ENCODE measurements at places on chromosomes 5 and 9. TPM values are rescaled to one million over a fixed set of nuclear protein-coding genes. Genes with fewer than 3 reads are reported as not detected.

DNA sequence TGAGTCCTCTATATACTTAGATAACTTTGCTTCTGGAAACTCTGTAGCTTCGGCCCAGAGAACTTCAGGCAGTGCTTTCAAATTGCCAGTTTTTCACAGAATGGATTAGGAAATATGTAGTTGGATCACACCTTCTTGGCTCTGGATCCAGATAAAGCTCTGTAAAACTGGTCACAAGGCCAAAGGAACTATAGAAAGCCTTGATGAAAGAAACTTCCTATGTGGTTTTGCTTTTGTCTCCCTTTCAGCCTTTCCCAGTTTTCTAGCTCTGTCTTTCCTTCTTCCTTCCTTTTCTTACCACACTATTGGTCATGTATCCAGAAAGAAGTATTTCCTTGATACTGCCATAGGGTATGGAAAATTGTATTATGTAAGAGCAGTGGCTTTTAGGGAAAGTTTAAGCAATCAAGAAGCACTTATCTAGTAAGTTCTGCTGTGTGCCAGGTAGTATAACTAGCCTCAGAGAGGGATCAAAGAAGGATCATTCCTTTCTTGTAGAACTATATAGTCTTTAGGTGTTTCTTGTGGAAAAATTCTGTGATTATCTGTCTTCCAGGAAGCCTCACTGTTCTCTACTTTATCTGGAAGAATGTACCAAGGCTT lies 6.3 kb downstream of the GPR21 start:
- DNase-seq, result no peak

GRCh38 chr5:79416499-79416898 lies 97.4 kb downstream of the HOMER1 start:
- no peak for DNase-seq

GRCh38 chr9:89107406-89107805 lies 71.2 kb downstream of the SHC3 start:
- DNase-seq, result no peak

DNA sequence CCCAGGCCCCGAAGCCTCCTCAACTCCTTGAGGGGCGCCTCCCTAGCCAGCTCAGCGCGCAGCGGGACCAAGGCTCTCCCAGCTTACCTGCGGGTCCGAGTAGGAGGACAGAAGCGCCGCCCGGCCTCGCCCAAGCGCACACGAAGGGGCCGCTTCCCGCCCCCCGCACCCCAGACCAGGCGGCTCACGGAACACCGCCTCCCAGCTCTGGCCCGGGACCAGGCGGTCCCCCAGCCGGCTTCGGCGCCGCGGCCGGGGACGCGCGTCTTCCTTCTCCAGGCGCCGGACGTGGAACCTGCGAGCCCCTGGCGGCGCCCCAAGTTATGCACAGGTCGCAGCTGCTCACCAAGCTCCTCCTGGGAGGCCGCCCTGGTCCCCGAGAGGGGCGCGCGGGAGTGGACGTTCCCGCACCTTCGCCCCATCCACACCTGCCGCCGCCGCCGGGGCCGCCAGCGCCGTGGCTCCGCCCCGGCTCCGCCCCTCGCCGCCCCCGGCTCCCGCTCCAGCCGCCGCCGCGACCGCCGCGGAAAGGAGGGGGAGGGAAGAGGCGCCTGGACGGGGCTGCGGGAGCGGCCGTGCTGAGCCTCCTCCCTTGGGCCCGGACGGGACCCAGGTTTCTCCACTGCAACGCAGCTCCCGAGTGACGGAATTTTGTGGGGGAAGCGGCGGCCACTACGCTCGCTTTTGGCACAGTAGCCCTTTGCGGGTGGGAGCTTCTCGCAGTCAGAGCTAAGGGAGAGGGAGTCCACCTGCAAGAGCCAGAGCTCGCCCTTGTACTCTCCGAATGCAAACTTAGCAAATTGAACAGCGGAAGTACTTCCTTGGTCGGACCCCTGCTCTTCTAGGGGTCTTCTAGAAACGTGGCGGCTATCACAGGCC lies 77.5 kb upstream of the IFNE start:
- no peak for DNase-seq

- no peak for DNase-seq
Measured at GRCh38 chr5:32331217-32331934, 18.6 kb upstream of the MTMR12 start.

- no peak for DNase-seq
Measured at GRCh38 chr5:172841-173251, 18.4 kb upstream of the LRRC14B start.

The C5orf52 gene
- total RNA-seq, result not detected

DNA sequence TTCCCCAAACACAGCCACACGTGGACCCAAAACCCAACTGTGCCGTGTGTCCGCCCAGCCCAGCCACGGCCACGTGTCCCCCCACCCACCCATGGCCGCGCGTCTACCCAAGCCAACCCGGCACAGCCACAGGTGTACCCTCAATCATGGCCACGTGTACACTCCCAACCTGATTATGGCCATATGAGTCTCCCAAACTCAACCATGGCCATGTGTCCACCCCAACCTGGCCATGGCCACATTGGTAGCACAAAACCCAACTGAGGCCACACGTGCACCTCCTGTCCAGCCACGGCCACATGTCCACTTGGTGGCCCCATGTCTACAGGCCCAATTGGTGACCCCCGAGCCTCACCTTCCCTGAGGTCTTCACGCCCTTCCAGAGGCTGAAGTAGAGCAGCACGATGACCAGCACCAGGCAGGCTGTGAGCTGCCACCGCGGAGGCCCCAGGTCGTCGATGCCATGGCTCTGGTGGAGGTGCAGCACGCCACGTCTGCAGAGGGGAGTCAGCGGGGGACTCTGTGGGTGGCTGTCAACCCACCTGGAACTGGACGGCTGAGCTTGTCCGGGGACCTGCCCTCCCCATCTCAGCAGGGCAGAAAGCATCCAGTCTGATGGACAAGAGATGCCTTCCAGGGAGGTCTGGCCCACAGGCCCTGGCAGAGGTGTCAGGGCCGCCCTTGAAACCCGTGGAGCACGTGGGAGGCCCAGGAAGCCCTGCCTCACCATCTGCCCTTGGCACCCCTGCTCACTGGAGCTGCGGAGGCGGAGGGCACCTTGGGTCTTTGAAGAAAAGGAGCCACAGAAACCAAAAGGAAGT lies 23.5 kb downstream of the SLC6A3 start:
- no peak for DNase-seq

The LEAP2 gene
- 2.0 TPM for total RNA-seq

DNA sequence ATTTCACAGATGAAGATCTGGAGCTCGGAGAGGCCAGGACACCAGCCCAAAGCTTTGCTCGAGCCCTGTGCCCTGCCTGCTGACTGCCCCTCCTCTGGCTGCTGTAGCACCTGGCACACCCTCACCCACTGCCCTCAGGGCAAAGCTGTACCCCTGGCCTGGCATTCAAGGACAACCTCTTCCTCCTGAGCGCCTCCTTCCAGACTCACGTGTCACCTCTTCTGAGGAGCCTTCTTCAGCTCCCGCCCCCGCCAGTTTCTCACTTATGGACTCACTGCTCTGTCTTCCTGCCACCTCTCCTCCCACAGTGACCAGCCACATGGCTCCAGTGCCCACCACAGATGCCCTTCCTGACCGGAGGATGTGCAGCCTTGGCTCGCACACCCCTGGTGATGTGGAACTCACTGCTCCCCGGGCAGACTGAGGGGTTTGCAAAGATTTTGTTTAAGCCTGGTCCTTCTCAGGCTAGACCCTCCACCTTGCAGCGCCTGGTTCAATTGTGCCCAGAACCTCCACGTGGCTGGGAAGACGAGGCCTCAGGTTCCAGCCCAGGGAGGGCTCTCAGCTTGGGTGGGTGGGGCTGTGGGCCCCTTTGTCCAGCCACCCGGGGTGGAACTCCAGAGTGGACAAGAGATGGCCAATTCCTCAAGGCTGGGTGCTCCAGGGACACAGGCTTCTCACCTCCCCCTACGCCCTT lies 46.6 kb upstream of the PHYKPL start:
- no peak for DNase-seq

The NTNG2 gene
- 46.3 TPM for total RNA-seq

- no peak for DNase-seq
Measured at GRCh38 chr9:6525326-6526045, 112.5 kb downstream of the UHRF2 start.

DNA sequence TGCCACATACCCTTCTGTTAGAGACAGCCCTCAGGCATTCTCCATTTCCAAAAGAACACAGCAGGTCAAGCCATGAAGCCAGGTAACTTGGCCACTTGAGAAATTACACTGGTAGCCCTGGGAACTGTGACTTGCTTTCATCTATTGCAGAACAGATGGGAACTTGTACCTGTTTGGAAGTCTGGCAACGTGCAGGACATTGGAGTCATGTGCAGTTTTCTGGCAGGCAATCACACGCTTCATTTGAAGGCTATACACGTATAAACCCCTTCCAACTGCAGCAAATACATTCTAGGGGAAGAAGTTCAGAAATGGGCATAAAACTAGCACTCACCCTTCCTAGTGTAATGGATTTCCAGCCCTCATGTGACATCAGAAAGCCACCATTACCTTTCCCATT lies 54.0 kb downstream of the WDR41 start:
- no peak for DNase-seq

DNA sequence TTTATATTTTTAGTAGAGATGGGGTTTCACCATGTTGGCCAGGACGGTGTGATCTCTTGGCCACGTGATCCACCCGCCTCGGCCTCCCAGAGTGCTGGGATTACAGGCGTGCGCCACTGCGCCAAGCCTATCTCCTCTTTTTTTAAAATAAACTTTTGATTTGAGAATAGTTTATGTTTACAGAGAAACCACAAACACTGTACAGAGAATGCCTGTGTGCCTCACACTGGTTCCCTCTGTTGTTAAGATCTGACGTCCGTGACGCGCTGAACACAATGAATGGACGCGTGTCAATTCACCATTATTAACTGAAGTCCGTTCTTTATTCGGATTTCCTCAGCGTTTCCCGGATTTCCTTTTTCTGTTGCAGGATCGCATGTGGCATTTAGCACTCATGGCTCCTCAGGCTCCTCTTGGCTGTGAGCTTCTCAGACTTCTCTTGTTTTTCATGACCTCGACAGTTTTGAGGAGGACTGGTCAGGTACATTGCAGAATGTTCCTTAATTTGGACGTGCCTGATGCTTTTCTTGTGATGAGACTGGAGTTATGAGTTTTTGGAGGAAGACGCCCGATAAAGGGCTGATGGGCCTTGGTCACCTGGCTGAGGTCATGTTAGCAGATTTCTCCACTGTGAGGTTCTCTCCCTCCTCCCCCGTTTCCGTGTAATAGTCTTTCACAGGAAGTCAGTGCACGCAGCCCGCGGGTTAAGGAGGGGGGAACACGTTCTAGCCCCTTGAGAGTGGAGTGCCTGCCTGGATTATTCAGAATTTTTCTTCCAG lies 69.6 kb downstream of the ANKRD33B start:
- no peak for DNase-seq

- no peak for DNase-seq
Measured at GRCh38 chr5:142303565-142303964, 21.3 kb downstream of the SPRY4 start.

- no peak for DNase-seq
Measured at GRCh38 chr5:92659246-92659645, 921.8 kb downstream of the NR2F1-AS1 start.

DNA sequence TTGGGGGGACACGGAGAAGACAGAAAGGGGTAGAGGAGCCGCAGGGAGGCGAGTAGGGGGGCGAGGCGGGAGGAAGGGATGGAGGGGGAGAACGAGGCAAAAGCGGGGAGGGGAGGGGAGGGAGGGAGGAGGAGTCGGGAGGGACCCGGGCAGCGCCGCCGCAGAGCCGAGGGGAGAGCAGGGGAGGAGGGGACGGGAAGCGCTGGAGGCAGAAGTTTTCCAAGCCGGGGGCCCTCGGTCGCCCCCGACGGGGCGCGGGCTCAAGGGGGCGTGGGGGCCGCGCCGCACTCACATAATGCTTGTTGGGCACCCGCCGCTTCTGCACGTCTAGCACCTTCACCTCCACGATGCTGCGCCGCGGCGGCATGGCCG lies 353 bp downstream of the SH3PXD2B start:
- no peak for DNase-seq

GRCh38 chr9:117719161-117719920 lies 15.1 kb downstream of the TLR4 start:
- DNase-seq, result no peak

The TAF11L5 gene
- total RNA-seq, result not detected

The KLF4 gene
- 1.9 TPM for total RNA-seq

DNA sequence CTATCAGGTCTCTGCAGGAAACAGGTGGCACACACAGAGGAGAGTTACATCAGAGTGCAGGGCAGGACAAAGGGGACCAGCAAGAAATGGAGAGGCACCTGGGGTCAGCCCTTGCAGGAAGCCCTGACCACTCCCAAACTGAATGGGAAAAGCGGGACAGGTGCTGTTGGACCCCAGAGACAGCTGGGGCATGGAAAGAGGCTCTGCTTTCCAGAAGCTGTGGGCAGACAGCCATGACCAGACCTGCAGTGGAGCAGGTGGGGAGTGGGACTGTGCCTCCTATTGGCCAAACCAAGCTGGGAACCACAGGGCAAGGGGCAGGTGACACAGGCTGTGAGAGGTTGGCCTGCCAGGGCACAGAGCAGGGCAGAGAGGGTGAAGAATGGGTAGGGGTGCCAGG lies 125.8 kb downstream of the BOD1 start:
- DNase-seq, result no peak

- no peak for DNase-seq
Measured at GRCh38 chr5:38099205-38100168, 158.9 kb upstream of the EGFLAM start.

The ADAMTS13 gene
- 2.2 TPM for total RNA-seq

- no peak for DNase-seq
Measured at GRCh38 chr5:149931992-149932436, 12.6 kb downstream of the PDE6A start.

GRCh38 chr5:154571325-154572035 lies 93.5 kb upstream of the HAND1 start:
- DNase-seq, result no peak

DNA sequence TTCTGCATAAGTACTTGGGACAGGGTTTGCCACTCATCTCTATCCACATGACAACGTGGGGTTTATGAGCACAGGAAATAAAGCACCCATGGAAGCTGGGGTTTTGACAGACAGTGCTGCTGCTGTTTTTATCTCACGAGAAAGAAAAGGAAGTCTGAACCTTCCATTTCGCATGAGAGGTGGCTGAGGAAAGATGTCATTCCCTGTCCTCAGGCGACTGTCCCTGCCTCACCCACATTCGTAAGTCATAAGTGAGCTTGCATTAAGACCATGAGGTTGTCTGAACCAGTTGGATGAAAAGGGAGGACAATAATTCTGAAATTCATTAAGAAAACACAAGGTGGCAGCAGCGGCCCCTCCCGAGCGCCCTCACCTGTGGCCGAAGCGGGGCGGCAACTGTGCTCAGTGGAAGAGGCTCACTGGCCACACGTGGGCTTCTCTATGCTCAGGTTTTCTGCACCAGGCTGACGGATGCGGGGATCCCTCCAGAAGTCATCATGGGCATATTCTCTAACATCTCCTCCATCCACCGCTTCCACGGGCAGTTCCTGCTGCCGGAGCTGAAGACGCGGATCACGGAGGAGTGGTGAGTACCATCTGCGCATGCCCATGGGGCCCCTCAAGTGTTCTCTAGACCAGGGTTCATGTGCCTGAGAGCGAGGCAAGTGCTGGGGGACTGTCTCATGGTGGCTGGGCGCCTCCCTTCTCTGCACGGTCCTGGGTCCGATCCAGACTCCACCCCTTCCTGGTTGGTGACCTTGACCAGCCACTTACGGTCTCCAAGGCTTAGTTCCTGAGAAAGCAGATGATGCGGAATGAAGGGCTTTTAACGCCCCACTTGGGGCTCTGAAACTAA lies 54.7 kb upstream of the SUSD3 start:
- peak; percentile 22 for DNase-seq

- no peak for DNase-seq
Measured at GRCh38 chr9:79140751-79141150, 431.0 kb upstream of the TLE4 start.

All from occipital lobe (tissue), 3 donors.